ENCODE measurements at places on chromosomes 1 and 21.

DNA sequence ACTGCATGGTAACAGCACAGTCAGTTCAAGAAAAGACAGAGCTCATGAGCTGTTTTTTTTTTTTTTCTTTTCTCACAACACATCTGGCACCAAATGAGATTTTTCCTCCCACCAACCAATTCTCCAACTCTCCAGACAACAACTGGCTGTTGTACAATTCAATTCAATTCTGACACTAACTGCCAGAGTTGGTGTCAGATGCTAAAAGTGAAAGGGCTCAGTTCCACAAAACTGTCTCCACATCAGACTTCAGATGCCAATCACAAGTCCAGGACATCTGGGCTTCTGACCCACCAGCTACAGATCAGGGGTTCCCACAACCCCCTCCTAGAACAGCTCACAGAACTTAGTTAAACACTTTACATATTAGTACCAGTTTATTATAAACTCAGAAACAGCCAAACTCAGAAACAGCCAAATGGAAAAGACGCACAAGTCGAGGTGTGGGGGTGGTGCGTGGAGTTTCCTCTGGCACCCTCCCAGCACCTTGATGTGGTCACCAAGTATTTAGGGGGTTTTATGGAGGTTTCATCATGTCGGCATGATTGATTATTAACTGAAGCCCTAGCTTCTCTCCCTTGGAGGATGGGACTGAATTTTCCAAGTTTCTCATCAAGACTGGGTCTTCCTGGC is 39.2 kb upstream of the LRRC8D start:
- no peak for DNase-seq

DNA sequence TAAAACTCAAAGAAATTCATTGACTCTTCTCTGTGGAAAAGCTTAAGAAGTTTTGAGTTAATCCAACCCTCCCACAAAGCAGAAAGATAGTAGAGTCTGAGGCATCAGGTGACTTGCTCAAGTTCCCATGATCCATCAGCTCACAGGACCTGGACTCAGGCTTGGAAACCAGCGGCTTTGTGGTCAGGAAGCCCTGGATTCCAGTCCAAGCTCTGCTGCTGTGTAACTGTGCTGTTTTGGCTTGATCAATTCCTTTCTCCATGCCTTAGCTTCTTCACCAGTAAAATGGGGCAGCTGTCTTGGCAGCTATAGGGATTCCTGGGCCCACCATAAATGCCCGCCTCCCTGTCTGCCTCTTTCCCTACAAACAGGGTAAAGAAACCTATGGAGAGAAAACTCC is 180.2 kb downstream of the HIVEP3 start:
- DNase-seq: no peak

GRCh38 chr1:94334764-94335163 is 83.4 kb upstream of the ABCD3 start:
- no peak for DNase-seq

DNA sequence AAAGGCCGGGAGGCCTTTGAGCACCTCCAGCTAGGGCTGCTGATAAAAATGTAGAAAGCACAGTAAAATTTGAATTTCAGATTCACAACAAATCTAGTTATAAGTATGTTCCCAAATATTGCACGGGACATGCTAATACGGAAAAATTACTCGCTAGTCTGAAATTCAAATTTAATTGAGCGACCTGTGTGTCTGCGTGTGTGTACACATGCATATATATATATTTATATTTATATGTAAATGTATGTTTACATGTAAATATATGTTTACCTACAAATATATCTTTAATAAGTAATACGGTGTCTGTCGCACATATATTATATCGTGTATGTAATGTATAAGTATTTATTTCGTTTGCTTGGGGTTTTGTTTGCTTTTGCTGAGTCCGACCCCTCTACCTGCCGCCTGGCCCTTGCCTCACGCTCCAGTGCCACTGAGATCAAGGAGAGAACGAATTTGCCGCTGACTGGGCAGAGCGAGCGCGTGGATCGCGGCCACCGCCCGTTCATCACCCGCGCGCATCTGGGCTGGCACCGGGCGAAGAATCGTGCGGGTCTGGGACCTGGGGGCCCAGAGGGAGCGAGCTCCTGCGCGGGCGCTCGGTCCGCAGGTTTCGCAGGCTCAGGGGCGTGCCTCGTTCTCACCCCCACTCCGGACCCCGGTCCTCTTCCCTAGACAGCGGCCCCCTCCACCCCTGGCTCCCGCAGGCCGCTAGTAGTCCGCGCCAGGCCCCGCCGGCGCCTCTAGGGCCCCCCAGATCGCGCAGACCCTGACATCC is 534 bp upstream of the WRAP73 start:
- DNase-seq: no peak
